Daoy (cell line): ENCODE measurements at places on chromosomes 1 and 21. TPM values are rescaled to one million over a fixed set of nuclear protein-coding genes. Genes with fewer than 3 reads are reported as not detected.

DNA sequence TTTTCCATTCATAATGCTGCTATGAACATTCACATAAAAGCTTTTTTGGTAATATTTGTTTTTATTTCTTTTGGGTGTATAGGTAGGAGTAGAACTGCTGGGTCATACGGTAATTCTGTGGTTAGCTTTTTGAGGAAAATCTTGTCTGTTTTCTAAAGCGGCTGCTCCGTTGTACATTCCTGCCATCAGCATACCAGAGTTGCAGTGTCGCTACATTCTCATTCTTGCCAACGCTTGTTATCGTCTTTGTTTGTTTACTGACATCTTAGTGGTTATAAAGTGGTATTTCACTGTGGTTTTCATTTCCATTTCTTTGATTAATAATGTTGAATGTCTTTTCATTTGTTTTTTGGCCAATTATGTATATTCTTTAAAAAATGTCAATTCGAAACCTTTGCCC lies 469.8 kb upstream of the ZP4 start:
- DNase-seq = no peak

DNA sequence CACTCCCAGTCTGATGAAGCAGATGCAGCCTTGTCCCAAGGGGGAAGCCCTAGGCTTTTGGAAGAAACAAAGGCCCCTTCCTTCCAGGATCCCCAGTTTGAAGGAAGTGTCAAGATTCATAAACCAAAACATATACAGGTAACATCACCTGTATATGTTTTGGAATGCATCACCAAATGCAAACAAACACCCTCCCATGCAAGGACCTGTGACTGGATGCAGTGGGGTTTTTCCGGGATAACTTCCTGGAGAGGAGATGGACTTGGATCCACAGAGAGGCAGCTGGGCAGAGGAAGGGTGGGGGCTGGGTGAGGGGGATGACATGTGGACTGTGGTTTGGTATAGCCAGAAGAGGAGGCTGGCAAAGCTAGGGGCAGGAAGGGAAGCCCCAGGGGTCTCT lies 1.5 kb upstream of the PLA2G2F start:
- DNase-seq = no peak

- DNase-seq = peak; percentile 95
Measured at GRCh38 chr1:85495556-85495955, 30.6 kb upstream of the DDAH1 start.

DNA sequence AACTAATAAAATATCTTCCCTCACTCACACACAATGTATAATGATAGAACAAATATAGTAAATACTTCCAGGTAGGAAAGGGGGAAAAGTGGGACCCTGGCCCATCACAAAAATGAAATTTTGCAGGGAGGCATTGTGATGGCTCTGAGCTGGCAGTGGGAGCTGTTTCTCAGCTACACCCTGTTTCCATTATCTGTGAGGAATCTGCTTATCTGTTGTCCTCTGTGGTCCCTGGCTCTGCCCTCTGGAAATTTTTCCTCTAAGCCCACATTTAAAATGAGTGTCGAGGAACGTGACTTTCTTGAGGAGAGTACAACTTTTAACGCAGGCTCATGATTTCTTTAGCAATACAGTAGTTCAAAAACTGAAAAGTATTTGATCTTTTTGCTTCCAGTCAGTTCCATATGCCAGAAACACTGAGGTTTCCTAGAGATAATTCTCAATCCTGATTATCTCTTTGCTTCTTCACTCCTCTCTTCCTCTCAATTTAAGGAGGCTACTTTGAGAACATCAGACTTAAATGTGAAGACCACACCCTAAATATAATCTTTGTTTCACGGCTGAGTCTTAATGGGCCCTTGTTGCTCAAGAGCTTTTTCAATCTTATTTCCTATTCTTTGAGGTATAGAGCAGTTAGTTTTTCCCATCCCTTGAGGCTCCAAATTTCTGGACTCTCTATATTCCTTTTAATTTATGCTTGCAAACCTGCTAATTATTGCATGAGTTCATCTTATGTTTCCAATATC lies 5.0 kb upstream of the EEIG2 start:
- DNase-seq = no peak

DNA sequence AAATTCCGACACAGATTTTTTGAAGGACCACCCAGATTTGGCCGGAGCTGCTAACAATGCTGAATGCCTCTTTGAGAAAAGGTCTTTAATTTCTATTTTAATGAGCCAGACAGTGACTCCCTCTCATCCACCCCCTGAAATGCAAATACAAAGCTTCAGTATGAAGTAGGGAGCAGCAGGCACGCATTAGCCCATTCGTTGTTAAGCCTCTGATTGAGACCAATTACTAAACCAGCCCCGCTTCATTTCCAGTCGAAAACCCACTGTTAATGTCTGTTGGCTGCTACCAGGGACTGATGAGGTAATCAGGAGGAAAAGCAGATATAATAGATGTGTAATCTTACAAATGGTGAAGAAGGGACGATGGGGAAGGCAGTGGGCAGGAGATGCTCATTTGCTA lies 4.8 kb upstream of the C8A start:
- no peak for DNase-seq

DNA sequence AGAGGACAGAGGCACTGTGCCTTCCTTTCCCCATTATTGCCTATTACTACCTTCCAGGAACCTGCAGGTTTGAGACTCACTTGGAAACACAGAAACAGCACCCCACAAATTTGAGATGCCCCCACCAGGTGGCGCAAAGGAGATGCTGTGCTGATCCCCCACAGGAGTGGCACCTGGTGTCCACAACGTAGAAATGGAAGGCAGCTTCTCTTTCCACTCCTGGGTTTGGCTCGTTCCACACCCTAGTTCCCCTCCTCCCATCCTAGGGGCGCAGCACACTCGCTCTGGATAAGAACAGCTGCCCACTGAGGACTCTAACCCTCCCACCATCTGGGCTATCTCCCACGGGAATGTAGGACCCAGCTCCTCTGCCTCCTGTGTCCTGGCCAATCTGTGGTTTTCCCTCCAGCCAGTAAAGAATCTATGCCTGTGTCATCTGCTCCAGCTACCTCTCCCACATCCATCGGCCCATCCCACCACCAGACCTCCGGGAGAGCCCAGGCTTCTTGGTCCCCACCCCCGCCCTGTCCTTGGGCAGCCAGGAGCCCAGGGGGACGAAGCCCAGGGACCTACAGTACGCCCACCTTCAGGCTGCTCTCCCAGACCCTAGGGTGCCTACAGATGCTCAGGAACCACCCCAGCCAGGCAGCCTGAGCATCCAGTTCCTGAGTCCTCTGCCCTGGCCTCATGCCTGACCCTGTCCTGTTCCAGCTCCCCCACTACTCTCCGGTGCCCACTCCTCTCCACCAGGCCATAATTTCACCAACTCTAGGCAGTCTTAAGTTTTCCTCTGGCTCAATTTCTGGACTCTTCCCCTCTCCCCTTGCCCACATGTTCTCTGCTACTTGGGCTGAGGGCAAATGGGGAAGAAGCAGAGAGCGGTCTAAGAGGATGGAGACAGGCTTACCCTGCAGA lies 549 bp downstream of the THBS3 start:
- peak; percentile 80 for DNase-seq

- no peak for DNase-seq
Measured at GRCh38 chr1:3945222-3945621, 45.1 kb upstream of the C1orf174 start.

The SLFNL1 gene
- not detected in 2 replicates for total RNA-seq

The MXRA8 gene
- total RNA-seq = 0.23 TPM in 1 of 2 replicates, not detected in the other
